ENCODE measurements at places on chromosomes 5 and 9. TPM values are rescaled to one million over a fixed set of nuclear protein-coding genes. Genes with fewer than 3 reads are reported as not detected.

DNA sequence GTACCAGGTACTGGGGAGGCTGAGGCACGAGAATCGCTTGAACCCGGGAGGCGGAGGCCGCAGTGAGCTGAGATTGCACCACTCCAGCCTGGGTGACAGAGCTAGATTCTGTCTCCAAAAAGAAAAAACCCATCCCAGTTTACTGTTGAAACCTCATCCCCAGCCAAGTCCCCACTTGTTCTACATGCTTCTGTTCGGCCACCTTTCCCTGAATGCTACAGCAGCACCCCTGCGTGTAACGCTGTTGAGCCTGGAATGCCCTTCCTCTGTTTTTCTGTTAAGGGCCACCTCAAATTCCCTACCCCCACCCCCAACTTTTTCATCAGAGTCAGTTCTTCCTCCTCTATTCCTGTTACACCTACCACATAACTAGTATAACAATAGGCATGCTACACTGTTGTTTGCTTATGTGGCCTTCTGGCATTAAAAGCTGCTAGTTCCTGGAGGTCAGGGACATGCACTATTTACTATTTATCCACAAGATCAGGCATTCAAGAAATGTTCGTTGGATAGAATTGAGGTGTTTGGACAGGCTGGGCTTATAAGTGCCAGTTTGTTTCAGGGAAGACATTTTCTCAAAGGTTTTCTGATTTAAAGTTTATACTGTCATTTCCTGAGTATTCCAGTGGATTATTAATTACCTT is 47.1 kb upstream of the C5orf47 start:
- no peak overlapping the region for H3K27ac ChIP-seq
- no peaks in the 10 kb centered on the region for H3K27me3 ChIP-seq
- H3K4me1 ChIP-seq = no peaks in the 10 kb centered on the region
- no peak for DNase-seq
- no peak overlapping the region for H3K4me3 ChIP-seq

- no peaks in the 10 kb centered on the region for H3K27me3 ChIP-seq
- no peak overlapping the region for H3K27ac ChIP-seq
- H3K4me3 ChIP-seq = no peak overlapping the region
- no peak for DNase-seq
- H3K36me3 ChIP-seq = no peaks in the 10 kb centered on the region
Measured at GRCh38 chr5:160793530-160793899, 58.5 kb downstream of the ATP10B start.

DNA sequence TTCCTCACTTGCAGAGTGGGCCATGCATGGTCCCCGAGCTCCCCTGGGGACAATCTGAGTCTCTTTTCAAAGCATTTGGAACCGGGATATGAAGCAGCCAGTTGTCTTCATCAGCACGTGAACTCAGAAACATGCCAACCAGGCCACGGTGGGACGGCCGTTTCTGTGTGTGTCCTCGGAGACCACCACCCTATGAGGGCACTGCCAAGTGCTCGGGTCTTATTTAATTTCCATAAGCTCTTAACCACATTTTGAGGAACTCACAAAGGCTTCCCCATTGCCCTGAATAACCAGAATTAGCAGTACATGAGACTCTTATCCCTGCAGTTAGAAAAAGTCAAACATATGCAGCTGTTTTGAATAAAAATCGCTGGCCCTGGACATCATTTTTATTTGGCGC is 60.1 kb downstream of the OTULIN start:
- H3K4me3 ChIP-seq = no peak overlapping the region
- H3K4me1 ChIP-seq = peaks cover 5% of the 10 kb centered on the region
- H3K27me3 ChIP-seq = no peaks in the 10 kb centered on the region
- H3K27ac ChIP-seq = no peak overlapping the region
- DNase-seq = no peak
- no peaks in the 10 kb centered on the region for H3K36me3 ChIP-seq

GRCh38 chr5:21125238-21125983 is 1137.4 kb upstream of the CDH18 start:
- H3K4me1 ChIP-seq = no peaks in the 10 kb centered on the region
- no peaks in the 10 kb centered on the region for H3K36me3 ChIP-seq

GRCh38 chr5:172413601-172414171 is 40.6 kb downstream of the SH3PXD2B start:
- H3K27ac ChIP-seq = peak overlapping the region; percentile 76
- no peaks in the 10 kb centered on the region for H3K27me3 ChIP-seq
- no peak overlapping the region for H3K4me3 ChIP-seq
- no peaks in the 10 kb centered on the region for H3K36me3 ChIP-seq

- H3K4me3 ChIP-seq = no peak overlapping the region
- H3K36me3 ChIP-seq = no peaks in the 10 kb centered on the region
- no peaks in the 10 kb centered on the region for H3K4me1 ChIP-seq
- no peak for DNase-seq
- H3K27ac ChIP-seq = no peak overlapping the region
Measured at GRCh38 chr9:124453586-124454191, 3.4 kb downstream of the ADGRD2 start.

DNA sequence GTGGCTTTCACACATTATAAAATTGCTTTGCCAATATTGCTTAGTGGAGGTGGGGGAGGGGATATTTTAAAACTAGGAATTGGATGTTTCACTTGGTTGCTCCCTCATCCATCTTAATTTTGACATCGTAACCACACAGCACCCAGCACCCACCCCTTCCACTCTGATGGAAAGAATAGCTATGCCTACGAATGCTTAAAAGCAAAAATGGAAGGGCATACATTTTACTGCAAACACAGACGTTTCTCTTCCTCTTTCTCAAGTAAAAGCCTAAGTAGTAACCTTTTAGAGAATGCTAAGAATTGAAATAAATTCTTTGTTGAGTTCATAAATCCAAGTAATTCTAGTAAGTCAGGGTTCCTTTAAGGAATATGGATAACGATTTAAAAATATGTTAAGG is 69.9 kb downstream of the JAKMIP2 start:
- H3K27ac ChIP-seq = no peak overlapping the region
- DNase-seq = no peak
- H3K4me3 ChIP-seq = no peak overlapping the region
- H3K36me3 ChIP-seq = no peaks in the 10 kb centered on the region

GRCh38 chr5:173392-174290 is 17.7 kb upstream of the LRRC14B start:
- no peak overlapping the region for H3K27ac ChIP-seq
- H3K27me3 ChIP-seq = peaks cover 2% of the 10 kb centered on the region
- H3K36me3 ChIP-seq = no peaks in the 10 kb centered on the region
- H3K4me3 ChIP-seq = no peak overlapping the region
- peaks cover 10% of the 10 kb centered on the region for H3K4me1 ChIP-seq

DNA sequence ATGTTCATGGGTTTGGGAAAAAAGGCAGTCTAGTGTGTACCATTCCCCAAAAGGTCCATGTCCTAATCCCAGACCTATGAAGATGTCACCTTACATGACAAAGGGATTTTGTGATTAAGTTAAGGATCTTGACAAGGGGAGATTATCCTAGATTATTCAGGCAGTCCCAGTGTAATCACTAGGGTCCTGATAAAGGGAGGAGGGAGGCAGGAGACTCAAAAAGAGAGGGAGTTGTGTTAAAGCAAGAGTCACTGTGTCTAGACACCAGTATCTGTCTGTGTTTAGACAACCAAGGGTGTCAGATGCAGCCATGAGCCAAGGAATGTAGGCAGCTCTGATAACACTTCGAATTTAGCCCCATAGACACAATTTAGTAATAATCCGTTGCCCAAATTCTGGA is 49.5 kb downstream of the DPYSL3 start:
- no peak overlapping the region for H3K4me3 ChIP-seq
- no peak overlapping the region for H3K27ac ChIP-seq
- H3K27me3 ChIP-seq = no peaks in the 10 kb centered on the region
- H3K4me1 ChIP-seq = peaks cover 3% of the 10 kb centered on the region

Gene RNF183
- not detected for total RNA-seq

Gene TSLP
- total RNA-seq = 9.2 TPM

Gene CCL27
- not detected for total RNA-seq

Gene PCDHGA11
- 5.9 TPM for total RNA-seq

Gene ISOC1
- 21.1 TPM for total RNA-seq

Gene WDR38
- not detected for total RNA-seq

Gene RASGEF1C
- total RNA-seq = under 0.01 TPM

Gene CTXN3
- total RNA-seq = not detected

Gene TNC
- total RNA-seq = 457 TPM

Gene ABHD17B
- 20.6 TPM for total RNA-seq

Gene FSTL4
- total RNA-seq = not detected

All from fibroblast of lung (primary cell).